ENCODE measurements at places on chromosomes 2 and 18.

DNA sequence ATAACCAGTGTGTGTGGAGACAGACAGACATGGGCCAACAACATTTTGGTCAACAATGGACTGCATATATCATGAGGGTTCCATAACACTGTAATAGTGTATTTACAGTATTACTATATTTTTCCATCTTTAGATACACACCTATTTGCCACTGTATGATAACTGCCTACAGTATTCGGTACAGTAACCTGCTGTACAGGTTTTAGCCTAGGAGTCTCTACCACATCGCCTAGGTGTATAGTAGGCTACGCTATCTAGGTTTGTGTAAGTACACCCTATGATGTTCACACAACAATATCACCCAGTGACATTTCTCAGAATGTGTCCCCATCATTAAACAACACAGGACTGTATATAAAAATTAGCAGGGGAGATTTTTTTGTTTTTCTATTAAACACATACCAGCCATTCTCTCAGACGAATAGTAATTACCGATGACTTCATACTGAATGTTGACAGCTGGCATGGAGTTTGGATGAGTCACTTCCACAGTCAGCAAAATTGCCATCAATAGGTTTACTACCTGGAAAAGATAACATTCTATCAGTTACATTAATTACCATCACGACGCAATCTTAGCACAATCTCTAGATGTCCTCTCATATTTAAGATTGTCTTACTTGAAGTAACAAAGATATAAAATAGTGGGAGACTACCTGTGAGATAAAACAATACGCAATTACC is 10.8 kb downstream of the LAPTM4A start:
- peak; percentile 23 for DNase-seq

DNA sequence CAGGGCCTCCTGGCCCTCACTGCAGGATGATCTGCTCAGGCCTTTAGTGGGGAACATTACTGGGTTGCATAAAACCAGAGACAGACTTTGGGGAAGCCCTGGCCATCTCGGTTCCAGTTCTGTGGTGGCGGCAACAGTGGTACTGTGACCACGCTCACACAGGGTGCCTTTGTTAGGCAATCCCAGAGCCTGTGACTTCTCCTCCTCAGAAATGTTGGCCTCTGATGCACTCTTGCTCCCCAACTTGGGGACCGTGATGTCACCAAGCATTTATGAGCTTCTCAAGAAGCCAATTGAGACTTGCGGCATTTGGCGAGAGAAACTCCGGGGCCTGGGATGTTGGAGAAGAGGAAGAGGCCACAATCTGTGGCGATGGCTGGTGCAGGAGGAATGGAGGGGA is 80.9 kb upstream of the PKDCC start:
- no peak for DNase-seq

- DNase-seq, result no peak
Observed at GRCh38 chr2:3246928-3247714, 130.5 kb downstream of the EIPR1 start.

- DNase-seq, result peak; percentile 8
Observed at GRCh38 chr2:239985356-239985755, 39.8 kb downstream of the NDUFA10 start.

GRCh38 chr2:181462033-181462432 is 4.8 kb downstream of the ITGA4 start:
- no peak for DNase-seq

GRCh38 chr2:55779459-55780421 is 86.1 kb upstream of the PNPT1 start:
- peak; percentile 92 for DNase-seq

DNA sequence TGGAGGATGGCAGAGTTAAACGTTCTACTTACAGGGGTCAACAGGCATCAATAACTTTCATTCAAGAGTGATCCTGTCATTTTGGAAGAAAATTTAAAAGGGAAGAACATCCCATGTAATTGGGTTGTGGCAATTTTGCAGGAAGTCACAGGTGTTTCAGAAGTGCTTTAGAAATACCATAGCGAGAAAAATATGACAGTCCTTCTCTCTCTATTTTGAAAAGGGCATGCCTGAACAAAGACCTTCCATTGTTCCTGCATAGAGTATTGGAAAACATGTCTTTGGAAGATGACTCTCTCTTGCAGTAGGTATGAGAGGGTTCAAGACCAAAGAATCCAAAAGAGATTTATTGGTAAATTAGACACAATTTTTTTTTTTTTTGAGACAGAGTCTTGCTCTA is 81.8 kb upstream of the SERTAD2 start:
- no peak for DNase-seq

GRCh38 chr2:186690786-186691185 is 3.1 kb upstream of the FAM171B start:
- peak; percentile 19 for DNase-seq

- no peak for DNase-seq
Observed at GRCh38 chr2:126482582-126483464, 173.1 kb upstream of the GYPC start.

DNA sequence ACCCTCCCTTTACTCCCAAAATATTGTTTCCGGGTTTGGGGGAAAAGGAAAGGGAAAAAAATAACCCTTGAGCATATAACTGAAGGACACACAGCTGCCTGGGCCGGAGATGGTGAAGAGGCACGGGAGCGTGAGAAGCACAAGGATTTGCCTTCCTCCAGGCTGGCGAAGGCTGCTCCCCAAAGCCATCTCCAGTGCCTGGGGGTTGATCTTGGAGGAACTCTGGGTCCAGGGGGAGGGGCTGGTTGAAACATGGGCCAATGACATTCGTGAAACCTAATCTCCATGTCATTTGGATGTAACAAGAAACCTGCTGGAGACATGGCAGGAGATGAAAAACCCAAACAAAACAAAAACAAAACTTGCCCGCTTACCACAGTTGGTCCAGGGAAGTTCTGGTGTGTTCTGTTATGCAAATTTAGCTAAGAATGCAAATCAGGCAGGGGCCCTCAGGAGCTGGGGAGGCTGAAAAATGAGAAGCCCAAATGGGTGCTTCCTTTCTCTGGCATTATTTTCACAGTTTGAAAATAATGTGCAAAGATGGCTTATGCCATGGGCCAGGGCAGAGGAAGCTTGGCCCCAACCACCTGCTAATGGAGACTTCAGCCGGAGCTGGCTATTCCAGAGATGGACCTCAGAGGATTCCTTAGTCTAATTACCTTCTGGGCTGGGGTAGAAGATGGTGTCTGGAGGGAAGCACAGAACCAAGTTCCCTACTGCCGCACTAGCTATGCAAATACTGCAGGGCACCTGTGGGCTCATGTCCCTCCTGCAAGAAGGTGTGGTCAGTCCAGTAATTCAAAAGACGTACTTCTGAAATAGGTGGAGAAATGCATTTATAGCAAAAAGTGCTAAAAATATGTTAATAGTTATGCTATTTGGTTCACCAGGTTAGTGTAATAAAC is 180.9 kb downstream of the BCL2 start:
- no peak for DNase-seq

- DNase-seq, result no peak
Observed at GRCh38 chr2:154720651-154721050, 22.2 kb downstream of the KCNJ3 start.

DNA sequence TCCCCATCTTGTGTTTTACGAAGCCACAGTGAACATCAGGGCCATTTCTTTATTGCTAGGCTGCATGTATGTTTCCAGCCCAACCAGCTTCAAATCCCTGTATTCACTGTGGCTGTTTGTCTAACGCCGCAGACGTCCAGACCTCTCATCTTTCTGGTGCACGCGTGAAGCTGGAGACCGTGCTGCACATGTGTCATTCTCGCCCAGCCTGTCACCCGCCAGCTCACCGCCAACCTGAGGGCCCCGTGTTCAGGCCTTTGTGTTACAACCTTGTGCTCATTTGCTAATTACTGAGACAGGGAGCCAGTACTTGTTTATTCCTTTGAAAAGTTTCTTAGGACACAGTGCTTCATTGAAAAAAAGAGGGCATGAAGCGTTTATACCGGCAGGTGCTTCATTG is 21.4 kb downstream of the SALL3 start:
- no peak for DNase-seq

DNA sequence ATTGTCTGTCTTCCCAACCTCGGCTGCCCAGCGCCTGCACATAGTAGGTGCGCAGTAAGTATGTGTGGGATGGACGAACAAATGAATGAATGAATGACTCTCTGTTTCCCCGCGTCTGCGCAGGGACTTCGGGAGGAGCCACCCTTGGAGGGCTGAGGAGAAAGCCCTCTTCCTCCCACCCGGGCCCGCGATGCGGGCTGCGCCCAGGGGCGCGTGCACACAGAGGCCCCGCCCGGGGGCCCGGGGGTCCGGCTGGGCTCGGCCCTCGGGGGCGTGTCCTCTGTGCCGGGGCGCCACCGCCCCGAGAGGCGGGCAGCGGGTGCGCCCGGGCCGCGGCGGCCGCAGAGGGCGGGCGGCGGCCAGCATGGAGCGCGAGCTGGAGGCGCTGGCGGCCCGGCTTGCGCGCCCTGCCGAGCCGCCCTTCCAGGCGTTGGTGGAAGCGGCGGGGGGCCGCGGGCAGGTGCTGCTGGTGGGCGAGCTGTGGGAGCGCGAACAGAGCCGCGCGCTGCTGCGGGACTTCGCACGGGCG is at the start of gene C2orf72:
Gene C2orf72, plus strand, starts transcription at position 322 of the 529 bp plus-strand sequence. Its CDS starts 43 bp downstream, at position 365.
- DNase-seq, result no peak

DNA sequence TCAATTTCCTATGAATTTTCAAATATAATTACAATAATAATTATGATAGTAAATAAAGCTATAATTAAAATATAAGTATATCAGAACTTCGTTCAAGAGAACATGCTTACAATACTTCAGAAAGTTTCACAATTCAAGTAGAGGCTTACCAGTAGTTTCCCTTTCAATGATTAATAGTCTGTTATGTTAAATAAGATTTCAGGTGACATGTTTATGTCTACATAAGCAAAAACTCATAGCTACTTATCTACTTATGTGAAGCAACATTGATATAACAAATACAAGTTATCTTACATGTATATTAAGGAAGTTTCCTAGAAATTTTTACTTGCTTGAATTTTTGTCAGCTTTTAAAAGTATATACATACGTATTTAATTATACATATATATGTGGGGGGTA is 4.5 kb upstream of the COL3A1 start:
- no peak for DNase-seq

DNA sequence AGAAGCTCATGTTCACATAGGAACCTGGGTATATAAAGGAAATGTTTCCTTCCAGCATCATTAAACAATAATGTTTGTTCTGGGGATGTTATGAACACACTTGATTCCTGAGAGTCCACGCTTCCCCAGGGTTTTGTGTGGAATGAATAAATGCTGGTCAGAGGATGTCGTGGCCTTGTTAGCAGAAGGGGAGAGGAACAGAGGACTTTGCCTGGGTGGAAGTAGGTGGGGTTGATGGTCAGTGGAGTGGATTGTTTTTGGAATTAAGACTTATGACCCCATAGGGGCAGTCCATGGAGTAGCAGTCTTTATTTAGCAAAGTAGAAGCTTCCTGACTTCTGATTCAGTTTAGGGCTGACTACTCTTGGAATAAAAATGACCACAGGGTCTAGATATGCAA is 139.6 kb downstream of the MYO1B start:
- DNase-seq, result no peak

GRCh38 chr18:46324087-46324955 is 220.1 kb downstream of the HAUS1 start:
- peak; percentile 71 for DNase-seq

GRCh38 chr2:102764083-102764482 is 2.3 kb downstream of the TMEM182 start:
- peak; percentile 10 for DNase-seq

DNA sequence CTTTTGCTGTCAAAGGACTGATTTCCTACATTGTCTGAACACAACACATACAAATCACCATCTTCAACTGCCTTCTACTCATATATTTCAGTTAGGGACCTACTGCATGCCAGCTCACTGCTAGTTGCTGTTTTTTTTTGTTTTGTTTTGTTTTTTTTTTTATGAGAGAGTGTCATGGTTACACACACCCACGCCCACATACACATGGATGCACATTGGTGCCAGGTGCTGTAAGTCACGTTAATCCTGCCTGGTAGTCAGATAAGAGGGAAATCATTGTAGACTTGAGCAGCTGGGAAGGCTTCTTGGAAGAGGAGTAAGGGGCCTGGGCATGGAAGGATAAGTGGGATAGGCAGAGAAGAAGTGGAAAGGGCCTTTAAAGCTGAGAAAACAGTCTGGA is 209.9 kb downstream of the TDRD15 start:
- no peak for DNase-seq

DNA sequence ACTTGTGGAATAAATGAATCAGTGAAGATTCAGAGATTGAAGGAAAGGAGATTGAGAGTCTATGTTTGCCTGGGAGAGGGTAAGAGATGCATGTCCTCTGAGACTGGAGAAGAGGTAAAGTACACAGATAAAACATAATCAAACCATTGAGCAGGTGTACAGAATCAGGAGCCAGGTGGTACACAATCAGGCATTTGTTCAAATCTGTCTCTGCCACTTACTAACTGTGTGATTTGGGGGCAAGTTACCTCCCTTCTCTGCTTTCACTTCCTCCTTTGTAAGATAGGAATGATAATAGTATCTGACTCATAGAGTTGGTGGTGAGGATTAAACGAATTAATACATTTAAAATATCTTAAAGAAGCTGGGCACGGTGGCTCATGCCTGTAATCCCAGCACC is 94.0 kb downstream of the CDK15 start:
- DNase-seq, result no peak

- DNase-seq, result no peak
Observed at GRCh38 chr18:33616556-33616955, 38.5 kb downstream of the ASXL3 start.

DNA sequence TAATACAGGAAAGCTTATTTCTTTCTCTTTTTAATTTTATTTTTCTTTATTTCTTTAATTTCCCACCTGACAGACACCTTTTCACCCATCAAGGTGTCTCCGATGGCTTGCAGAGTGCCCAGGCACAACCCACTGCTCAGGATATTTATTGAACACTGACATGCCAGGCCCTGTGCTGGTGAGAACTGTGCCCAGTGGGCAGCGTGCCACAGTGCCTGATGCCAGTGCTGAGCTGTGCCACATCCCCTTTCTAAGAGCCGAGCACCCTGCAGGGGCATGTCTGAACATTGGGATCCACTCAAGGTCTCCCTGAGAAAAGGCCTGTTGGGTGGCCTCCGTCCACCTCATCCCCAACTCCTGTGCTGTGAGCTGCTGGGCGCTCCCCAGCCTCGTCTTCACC is 158.6 kb upstream of the RAB6C start:
- DNase-seq, result no peak

DNA sequence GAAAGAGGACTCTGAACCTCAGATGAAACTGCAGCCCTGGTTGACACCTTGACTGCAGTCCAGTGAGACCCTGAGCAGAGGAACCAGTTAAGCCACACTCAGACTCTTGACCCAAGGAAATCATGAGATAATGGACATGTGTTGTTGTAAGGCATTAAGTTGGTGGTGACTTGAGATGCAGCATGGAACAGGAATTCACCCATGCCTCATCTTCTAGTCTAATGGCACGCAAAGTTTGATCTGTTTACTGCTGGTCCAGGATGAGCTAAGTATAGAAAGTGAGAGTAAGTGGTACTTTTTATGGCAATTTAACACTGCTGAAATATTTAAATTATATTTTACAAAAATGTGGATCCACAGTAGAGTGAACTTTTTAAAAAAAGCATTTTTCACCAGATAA is 51.3 kb upstream of the LTBP1 start:
- no peak for DNase-seq

All from fibroblast of pulmonary artery (primary cell).